Sciatic nerve (tissue), 2 donors: ENCODE measurements at places on chromosomes 13 and 19.

DNA sequence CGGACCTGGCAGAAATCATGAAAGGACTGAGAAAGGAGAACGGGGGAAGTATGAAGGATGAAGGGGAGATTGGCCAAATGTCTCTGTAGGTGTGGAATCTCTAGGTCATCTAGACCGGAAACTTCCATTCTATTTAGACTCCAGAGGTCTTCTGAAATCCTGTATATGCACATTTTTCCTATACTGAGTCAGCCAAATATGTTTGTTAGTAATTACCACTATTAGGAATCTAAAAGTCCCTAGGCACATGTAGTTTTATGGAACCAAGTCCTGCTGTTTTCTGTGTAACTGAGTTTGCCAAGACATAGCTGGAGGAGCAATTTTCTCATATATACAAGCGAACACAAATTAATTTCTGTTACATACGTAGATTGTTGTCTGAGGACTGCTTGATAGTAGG lies 498.1 kb downstream of the GPC5 start:
- DNase-seq, result no peak

GRCh38 chr19:10766671-10767201 lies 48.9 kb downstream of the DNM2 start:
- no peak for DNase-seq

GRCh38 chr13:94345374-94346195 lies 133.9 kb downstream of the DCT start:
- no peak for DNase-seq

- DNase-seq, result no peak
Measured at GRCh38 chr19:39506944-39507714, 7.8 kb upstream of the SELENOV start.

- no peak for DNase-seq
Measured at GRCh38 chr19:40982594-40983101, 8.4 kb upstream of the CYP2B6 start.

- peak; percentile 82 for DNase-seq
Measured at GRCh38 chr19:2273356-2274184, 8.4 kb downstream of the PEAK3 start.

GRCh38 chr13:67554746-67555452 lies 324.8 kb upstream of the PCDH9 start:
- no peak for DNase-seq
